ENCODE measurements at places on chromosomes 13 and 19.

DNA sequence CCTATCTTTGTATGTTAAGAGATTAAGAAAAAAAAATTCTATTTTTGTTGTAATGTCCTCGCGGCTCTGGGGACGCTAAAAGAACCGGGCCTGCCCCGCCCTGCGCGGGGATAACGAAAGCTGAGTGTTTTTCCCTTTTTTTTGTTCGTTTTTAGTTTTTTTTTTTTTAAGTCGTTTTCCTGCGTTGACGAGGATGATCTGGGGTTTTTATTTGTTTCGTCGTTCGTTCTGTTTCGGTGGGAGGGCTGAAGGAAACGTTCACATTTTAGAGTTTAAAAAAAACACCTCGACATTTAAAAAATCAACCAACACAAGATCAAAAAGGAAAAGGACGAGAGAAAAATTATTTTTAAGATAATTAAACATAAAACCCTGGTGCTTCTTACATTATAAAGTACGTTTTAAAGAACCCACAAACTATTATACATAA lies 5.6 kb downstream of the LYL1 start:
- no peak for DNase-seq

- DNase-seq, result no peak
Measured at GRCh38 chr19:45870798-45871197, 6.7 kb downstream of the FOXA3 start.

DNA sequence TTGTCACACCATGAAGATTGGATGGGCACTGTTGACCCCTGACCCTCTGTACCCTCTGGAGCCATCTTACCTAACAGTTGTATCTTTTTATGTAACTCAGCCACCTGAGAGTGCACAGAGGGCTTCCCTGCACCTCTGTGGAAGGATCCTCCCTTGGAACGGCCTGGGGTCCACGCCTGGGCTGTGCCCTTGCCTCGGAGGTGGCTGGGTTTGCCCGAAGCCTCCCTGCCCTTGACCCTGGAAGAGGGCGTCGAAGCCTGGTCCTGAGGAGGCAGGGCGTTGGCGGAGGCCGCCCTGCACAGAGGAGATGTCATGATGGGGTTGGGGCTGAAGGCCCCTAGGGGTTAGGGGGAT lies 241 bp downstream of the ODAD3 start:
- DNase-seq, result no peak

- no peak for DNase-seq
Measured at GRCh38 chr13:43431290-43431716, 355.5 kb downstream of the ENOX1 start.

GRCh38 chr13:22187329-22187728 lies 516.5 kb downstream of the FGF9 start:
- no peak for DNase-seq

GRCh38 chr13:41960211-41960636 lies 685 bp downstream of the VWA8 start:
- DNase-seq, result no peak

- no peak for DNase-seq
Measured at GRCh38 chr13:89695343-89696257, 1651.9 kb upstream of the MIR17HG start.

DNA sequence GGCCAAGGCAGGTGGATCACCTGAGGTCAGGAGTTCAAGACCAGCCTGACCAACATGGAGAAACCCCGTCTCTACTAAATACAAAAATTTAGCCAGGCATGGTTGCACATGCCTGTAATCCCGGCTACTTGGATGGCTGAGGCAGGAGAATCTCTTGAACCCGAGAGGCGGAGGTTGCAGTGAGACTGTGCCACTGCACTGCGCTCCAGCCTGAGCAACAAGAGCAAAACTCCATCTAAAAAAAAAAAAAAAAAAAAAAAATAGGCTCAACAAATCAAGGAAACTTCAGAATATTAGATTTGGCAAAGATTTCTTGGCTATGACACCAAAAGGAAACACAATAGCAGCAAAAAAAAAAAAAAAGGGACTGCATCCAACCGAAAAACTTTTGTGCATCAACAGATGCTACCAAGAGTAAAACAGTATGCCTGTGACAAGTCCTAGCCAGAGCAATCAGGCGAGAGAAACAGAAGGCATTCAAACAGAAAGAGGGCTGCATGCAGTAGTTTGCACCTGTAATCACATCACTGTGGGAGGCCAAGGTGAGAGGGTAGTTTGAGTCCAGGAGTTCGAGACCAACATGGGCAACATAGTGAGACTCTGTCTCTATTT lies 23.8 kb downstream of the ZNF160 start:
- no peak for DNase-seq

DNA sequence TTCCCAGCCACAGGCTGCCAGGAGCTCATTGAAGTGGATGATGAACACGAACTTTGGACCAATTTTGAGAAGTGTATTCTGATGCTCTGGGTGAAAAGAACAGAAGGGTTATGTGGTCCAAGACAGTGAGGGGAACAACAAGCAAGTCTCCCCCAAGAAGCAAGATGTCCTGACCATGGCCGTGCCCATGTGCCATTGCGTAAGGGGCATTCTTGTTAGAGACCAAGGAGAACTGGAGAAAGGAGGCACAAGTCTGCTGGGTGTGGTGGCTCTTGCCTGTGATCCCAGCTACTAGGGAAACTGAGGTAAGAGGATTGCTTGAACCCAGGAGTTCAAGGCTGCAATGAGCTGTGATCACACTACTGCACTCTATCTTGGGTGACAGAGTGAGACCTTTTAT lies 27.0 kb upstream of the UBAC2 start:
- DNase-seq, result no peak

DNA sequence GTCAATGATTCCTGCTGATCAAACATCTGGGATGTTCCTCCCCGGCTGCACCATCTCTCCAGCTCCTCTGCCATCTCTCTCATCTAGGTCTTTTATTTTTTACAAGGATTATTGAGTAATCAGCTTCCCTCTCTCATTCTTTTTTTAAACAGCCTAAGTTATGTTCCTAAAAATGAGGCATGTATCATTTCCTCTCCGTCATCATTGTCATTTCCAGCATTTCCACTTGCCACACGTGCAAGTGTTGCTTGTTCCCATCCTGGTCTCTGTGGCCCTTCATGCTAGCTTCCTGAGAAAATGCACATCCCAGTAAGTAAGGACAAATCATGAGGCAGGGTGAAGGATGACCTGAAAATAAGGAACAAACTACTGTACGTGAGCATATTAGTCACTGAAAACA lies 102.7 kb upstream of the POSTN start:
- DNase-seq, result no peak

DNA sequence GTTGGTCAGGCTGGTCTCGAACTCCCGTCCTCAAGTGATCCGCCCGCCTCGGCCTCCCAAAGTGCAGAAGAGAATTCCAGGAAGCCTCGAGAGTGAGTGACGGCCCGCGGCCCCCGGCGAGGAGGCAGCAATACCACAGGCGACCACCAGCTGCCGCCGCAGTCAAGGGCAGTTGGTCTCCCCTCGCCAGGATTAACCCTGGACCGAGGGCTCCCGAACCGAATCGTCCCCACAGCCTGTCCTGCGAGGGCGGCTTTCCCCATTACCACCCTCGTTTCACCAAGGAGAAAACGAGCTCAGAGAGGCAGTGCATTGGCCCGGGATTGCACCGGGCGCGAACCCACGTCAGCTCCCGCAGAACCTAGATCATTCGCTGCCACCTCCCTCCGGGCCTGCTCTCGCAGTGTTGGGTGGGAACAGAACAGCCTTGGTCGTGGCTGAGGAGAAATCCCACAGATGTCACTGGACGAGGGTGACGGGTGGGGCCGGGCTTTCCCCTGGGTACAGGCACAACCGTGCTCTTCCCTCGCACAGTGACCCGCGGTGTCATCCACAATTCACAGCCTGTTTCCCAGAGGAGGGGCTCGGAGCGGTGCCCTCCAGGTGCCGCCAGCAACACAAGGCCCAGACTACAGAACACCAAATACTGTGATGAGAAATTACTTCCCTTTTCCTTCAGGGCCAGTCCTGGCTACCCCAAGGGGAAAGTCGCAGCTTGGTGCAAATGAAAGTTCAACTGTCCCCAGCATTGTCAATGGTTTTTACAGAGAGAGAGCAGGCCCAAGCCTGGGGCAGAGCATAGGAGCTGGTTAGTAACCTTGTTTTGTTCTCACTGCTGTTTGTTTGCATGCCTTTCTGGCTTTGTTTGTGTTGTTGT lies 24.8 kb downstream of the C2CD4C start:
- DNase-seq, result no peak

DNA sequence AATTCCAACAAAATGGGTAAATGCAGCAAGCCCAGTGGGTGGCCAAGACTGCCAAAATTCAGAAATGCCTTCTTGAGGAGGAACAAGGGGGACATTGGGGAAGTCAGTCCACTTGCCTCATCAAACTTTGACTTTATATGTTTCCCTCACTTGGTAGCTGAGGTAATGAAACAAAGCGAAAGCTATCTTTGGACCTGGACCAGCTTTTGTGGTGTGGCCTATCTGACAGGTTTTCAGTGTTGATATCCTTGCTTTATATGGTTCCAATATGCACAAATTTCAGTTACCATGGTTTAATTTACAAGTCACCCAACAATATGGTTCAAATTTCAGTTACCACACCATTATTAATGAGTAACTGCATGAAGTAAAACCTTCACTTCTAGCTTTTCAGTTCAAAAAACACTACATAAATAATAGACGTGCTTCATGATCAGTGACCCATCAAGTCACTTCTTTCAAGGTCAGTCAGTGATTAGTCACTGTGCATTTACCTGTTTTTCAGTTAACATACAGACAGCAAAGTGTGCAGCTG lies 17.7 kb upstream of the POU4F1 start:
- DNase-seq, result no peak
